Spinal cord (tissue), 10 donors: ENCODE measurements at places on chromosomes 7 and 10. TPM values are rescaled to one million over a fixed set of nuclear protein-coding genes. Genes with fewer than 3 reads are reported as not detected.

The MNX1 gene
- 0.72 TPM for total RNA-seq

The AGMO gene
- total RNA-seq, result 2.9 TPM

The AOAH gene
- total RNA-seq, result 8.1 TPM

The OR2A5 gene
- total RNA-seq, result under 0.01 TPM

The PHKG1 gene
- total RNA-seq, result 7.9 TPM

The MRLN gene
- total RNA-seq, result 25.0 TPM

The WBP1L gene
- 55.1 TPM for total RNA-seq

The IFIT1B gene
- 6.7 TPM for total RNA-seq

The BHLHA15 gene
- total RNA-seq, result 2.4 TPM

The ASB10 gene
- total RNA-seq, result not detected

The RASA4B gene
- total RNA-seq, result 12.5 TPM

The PTEN gene
- 217 TPM for total RNA-seq

The PI4K2A gene
- 17.1 TPM for total RNA-seq

The UNCX gene
- total RNA-seq, result 1.8 TPM

The SSC4D gene
- 1.9 TPM for total RNA-seq

The RBP3 gene
- not detected for total RNA-seq

The CYP2C19 gene
- total RNA-seq, result not detected

The PNLIPRP3 gene
- not detected for total RNA-seq

The HOXA6 gene
- 20.5 TPM for total RNA-seq

The CUBN gene
- total RNA-seq, result 10.6 TPM

The NFKB2 gene
- 16.6 TPM for total RNA-seq

The EPO gene
- total RNA-seq, result 0.28 TPM

The PON1 gene
- 0.61 TPM for total RNA-seq

The LRGUK gene
- 4.3 TPM for total RNA-seq

The CAV2 gene
- 40.6 TPM for total RNA-seq

The EBLN1 gene
- not detected for total RNA-seq

The EXOSC1 gene
- 28.8 TPM for total RNA-seq

The ZNF655 gene
- total RNA-seq, result 93.3 TPM

The ZNF467 gene
- total RNA-seq, result 2.8 TPM

The TSPAN15 gene
- 27.2 TPM for total RNA-seq

The NACAD gene
- total RNA-seq, result 14.1 TPM

The THNSL1 gene
- total RNA-seq, result 8.7 TPM

The TUBAL3 gene
- not detected for total RNA-seq

The POLR2J2 gene
- total RNA-seq, result 4.1 TPM

The OIT3 gene
- 0.40 TPM for total RNA-seq

The CYP26A1 gene
- 0.20 TPM for total RNA-seq

The ZPBP gene
- not detected for total RNA-seq

The CNNM1 gene
- 7.5 TPM for total RNA-seq

The NODAL gene
- 2.1 TPM for total RNA-seq

The VAX1 gene
- not detected for total RNA-seq

The IQUB gene
- total RNA-seq, result 7.8 TPM

The LRRTM3 gene
- 28.6 TPM for total RNA-seq

The ARHGEF35 gene
- 2.0 TPM for total RNA-seq

The TMEM184A gene
- total RNA-seq, result 0.33 TPM

The CFAP43 gene
- 42.5 TPM for total RNA-seq

The ENTPD1 gene
- total RNA-seq, result 39.6 TPM

The MALSU1 gene
- total RNA-seq, result 61.1 TPM

The EFCAB10 gene
- 5.2 TPM for total RNA-seq

The GRID1 gene
- total RNA-seq, result 14.6 TPM

The C7orf33 gene
- total RNA-seq, result not detected

The VENTX gene
- total RNA-seq, result 0.06 TPM

The NPY4R gene
- 0.30 TPM for total RNA-seq

The UPK3BL1 gene
- 20.5 TPM for total RNA-seq

The RAB19 gene
- 0.44 TPM for total RNA-seq

The LMOD2 gene
- not detected for total RNA-seq

The CTNNA3 gene
- 57.1 TPM for total RNA-seq

The ITGA8 gene
- total RNA-seq, result 55.2 TPM
